ENCODE measurements at places on chromosomes 12 and 14. TPM values are rescaled to one million over a fixed set of nuclear protein-coding genes. Genes with fewer than 3 reads are reported as not detected.

APAF1 gene
- total RNA-seq, result 11.5 TPM

CRACR2A gene
- 3.2 TPM for total RNA-seq

RHEBL1 gene
- 0.60 TPM for total RNA-seq

ZC2HC1C gene
- 0.53 TPM for total RNA-seq

PZP gene
- total RNA-seq, result not detected

DHRS2 gene
- 0.08 TPM for total RNA-seq

MUCL1 gene
- total RNA-seq, result not detected

HOXC12 gene
- total RNA-seq, result not detected

FSCB gene
- not detected for total RNA-seq
